Jurkat, Clone E6-1 (cell line): ENCODE measurements at places on chromosomes 4 and X.

GRCh38 chrX:78997870-78998558 lies 52.8 kb downstream of the P2RY10 start:
- DNase-seq = peak; percentile 78

GRCh38 chrX:3712051-3712869 lies 1.2 kb downstream of the PRKX start:
- no peak for DNase-seq

DNA sequence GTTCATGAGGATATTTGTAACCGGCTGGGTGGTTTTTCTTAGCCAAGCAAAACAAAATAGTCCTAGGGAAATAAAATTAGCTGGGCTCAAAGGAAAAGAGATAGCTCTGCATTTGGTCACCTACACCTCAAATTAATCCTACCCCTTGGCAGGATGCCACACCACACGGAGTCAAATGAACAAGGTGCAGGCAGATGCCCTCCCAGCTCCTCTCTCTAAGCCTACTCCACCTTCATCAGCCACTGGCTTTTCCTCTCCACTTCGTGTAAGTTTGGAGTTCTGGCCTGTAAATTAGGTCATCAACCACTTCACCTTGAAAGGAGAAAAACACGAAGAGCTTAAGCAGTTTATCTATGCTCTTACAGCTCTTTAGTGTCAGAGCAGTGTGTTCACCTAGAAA lies 1.4 kb downstream of the DDIT4L start:
- DNase-seq = no peak

DNA sequence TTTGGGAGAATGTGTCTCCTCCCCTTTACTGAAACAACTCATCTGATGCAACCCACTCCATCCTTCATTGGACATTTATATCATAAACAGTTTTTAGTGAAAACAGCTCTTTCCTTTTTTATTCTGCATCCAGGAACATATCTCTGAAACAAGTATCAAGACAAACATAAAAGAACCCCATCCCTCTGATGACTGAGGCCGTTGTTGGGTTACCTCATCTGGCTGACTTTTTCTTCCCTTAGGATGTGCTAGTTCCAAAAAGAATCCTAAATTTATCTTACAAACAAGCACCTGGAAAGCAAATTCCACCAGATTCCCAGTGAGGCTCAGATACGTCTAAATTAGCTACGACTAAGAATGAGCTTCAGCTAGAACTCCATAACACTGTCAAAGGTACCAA lies 483.7 kb upstream of the INTU start:
- no peak for DNase-seq

DNA sequence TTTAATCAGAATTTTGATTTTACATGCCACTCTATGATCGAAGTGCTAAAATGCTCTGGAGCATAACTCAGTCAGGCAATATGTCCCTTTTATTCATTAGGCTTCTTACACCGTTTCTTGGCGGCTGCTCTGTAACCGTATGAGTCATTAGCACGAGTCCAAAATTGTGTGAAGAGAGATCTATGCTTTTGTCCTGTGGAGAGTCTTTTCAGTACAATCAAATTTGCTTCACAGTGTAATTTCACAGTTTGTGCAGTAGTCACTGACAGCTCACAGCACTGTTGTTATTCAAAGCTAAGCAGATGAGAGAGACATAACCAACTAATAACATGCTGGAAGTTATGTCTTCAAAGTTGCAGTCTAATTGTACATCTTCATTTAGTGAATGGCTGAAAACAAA lies 167.8 kb downstream of the PCDH10 start:
- no peak for DNase-seq

GRCh38 chrX:9153300-9153699 lies 119.4 kb upstream of the FAM9B start:
- no peak for DNase-seq

DNA sequence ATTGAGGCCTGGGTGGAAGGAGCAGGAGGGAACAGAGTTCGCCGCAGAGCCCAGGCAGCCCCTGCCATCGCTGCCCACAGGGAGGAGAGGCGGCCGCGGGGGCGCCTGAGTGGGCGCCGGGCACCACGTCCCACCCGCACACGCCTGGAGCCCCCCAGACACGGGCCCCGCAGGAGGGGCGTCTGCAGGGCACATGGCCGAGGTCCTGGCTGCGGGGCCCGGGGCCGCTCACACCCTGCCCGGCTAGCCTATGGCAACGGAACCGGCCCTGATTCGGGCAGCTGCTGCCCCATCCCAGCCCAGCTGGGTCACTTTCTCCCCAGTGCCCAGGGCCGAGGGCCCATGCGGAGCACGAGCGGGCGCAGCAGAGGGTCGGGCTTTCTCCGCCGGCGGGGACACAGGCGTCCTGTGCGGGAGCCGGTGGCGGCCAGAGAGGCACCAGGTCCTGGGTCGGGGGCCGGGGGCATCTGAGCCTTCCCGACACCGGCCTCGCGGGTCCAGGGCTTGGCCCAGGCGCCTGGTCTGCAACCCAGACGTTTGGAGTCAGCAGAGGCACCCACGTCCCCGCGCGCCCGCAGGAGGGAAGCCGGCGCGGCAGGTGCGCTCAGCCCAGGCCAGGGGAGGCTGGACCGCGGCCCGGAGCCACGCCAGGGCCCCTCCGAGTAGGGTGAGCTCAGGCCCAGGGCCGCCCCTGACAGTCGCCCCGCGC lies 91.2 kb downstream of the FAM53A start:
- DNase-seq = no peak

DNA sequence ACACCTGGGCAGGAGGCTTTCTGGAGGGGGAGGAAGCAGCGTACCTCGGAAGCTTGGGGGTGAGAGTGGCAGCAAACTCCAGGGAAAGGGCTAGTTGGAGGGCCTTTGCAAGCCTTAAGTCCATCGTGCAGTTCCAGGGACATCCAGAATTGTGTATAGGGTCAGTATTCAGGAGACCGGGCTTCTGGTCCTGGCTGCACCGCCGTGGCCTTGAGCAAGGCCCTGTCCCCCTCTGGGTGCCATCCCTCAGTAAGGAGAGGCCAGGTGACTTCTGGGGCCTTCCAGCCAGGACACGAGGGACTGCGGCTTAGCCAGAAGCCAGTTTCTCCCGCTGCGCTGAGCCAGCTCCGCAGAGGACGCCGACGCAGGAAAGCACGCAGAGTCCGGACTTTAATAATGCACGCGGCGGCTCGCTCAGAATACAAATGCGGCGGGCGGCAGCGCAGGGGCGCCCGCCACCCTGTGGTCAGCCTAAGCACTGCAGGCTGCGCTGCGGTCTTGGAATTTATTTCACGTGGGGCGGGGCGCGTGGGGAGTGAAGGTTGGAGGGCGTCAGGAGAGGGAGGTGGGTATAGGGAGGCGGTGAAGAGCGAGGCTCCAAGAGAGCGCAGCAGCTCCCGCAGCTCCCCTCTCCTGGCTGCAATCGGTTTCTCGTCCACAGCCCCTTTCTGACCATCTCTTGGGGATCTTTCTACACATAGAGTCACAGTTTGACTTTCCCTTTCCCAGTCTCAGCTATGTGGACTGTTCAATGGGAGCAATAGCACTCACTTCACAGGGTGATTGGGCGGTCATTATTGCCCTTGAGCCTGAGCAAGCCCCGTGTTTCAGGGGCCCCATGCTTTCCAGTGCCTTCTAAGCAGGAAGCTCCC lies 94.1 kb upstream of the GPR50 start:
- DNase-seq = peak; percentile 7

GRCh38 chr4:127782025-127782274 lies 172 bp upstream of the HSPA4L start:
- no peak for DNase-seq

- no peak for DNase-seq
Measured at GRCh38 chr4:6840062-6840976, 57.8 kb downstream of the KIAA0232 start.

GRCh38 chr4:150875367-150875766 lies 139.7 kb downstream of the LRBA start:
- no peak for DNase-seq
